Activated CD4-positive, alpha-beta T cell treated with anti-CD3 and anti-CD28 coated beads, Interleukin-10, Interleukin-2, amounts not matched to agents 100 ng/mL and 50 ng/mL, durations not matched to agents 16 hours and 8 hours (primary cell): ENCODE measurements at places on chromosomes 6 and 20.

DNA sequence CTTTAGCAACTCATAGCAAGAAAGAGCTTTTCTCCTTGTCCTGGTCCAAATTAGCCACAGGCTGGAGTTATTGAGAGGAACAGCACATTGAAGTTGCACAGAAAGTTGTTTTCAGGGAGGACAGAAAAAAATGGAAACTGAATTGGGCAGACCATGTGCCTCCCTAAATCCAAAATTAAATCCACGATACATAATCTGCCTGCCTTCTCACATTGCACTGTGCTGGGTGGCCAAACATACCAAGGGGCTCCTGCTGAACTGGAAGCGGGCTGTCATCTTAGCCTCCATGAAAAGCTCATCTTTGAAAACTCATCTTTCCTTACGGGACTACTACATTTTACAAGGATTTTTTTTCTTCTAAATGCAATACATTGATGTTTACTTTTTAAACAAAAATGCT, 59.9 kb downstream of the TNFAIP3 start:
- DNase-seq, result no peak

DNA sequence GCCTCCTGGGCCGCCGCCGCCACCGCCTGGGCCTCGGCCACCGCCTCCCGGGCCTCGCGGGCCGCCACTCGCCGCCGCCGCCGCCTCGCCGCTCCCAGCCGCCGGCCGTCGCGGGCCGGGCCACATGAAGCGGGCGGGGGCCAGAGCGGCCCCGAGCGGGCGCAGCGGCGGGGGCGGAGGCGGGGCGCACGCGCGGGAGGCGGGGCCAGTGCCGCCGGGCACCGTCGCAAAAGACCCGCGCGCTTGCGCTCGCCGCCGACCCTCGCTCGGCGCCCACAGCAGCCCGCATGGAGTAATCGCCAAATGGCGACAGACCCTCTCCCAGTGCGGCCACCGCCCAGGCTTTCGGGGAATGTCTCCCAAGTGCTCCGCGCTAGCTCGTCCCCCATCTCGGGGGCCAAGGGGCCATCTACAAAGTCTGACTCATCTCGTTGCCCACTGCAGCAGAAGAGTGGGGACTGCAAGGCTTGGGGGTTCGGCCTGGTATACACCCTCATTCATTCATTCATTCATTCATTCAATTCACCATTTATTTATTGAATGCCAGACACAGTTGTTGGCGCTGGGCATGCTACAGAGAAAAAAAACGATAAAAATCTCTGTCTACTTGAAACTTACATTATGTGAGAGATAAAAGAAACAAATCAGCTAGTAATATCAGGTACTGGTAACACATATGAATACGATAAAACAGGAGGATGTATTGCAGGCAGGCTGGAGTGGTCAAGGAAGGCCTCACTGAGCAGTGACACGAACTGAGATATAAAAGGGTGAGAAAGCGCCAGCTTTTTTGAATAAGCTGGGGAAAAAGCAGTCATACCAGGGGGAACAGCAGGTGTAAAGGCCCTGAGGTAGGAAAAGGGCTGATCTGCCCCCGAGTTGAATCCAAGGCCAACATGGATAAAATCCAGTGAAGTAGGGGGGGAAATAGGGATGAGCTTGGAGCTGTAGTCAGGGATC, at the start of gene B4GALT5:
Gene B4GALT5 (minus strand): TSS at position 126 of the 960 bp plus-strand sequence. CDS start 188 bp downstream, outside the sequence.
- DNase-seq, result peak; percentile 82

DNA sequence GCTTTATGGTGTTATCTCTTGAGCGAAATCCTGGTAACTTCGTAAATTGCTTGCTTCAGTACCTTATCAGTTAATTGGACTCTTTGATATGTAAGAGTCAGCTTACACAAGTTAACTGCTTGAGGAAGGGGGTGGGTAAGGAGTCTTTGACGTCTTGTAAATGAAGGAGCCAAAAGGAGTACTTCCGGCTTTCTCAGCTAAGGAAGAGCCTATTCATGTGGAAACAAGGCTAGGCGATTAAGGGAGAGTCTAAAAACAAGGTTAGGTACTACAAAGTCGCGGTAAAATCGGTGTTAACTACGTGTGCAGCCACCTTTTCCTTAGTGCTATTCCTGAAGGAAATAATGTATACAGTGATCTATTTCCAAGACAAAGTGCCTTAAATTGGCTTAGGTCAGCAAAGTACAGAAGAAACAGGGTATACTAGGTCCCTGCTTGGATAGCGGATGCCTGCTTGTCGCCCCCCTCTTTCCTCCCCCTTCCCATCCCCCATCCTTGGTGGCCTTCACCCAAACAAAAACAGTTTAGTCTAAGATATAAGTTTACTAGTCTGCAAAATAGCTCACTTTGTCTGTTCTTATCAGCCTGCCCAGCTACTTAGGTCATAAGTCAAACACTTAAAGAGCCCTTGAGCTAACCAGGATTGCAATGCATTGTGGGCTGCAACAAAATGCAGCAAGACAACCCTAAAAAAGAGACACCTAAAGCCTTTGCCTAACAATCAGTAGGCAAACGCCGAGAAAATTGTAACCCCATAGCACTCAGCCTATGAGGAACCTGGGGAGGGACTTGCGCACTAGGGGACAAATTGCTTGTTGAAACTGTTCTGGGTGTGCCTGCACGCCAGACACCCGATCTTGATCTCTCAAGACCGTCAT, 147.3 kb downstream of the TRIM27 start:
- no peak for DNase-seq

GRCh38 chr6:146017672-146018071, 11.2 kb upstream of the GRM1 start:
- no peak for DNase-seq

DNA sequence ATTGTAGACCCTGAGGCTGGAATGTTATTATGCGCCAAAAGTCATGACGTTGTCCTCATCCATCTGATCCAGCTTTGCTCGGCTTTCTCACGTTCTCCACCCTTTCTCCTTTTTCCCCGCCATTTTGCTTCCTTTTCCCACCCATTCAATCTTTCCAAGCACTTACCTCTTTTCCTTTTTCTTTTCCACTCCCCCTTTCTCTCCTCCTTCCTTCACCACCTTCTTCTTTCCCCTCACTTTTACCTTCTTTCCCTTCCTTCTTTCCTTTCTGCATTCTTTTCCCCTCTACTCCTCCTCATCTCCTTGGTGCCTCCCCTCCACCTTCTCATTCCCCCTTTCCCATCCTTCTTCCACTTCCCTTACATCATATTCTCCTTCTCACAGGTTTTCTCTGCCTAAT, 304.8 kb upstream of the TSHZ2 start:
- DNase-seq, result no peak

DNA sequence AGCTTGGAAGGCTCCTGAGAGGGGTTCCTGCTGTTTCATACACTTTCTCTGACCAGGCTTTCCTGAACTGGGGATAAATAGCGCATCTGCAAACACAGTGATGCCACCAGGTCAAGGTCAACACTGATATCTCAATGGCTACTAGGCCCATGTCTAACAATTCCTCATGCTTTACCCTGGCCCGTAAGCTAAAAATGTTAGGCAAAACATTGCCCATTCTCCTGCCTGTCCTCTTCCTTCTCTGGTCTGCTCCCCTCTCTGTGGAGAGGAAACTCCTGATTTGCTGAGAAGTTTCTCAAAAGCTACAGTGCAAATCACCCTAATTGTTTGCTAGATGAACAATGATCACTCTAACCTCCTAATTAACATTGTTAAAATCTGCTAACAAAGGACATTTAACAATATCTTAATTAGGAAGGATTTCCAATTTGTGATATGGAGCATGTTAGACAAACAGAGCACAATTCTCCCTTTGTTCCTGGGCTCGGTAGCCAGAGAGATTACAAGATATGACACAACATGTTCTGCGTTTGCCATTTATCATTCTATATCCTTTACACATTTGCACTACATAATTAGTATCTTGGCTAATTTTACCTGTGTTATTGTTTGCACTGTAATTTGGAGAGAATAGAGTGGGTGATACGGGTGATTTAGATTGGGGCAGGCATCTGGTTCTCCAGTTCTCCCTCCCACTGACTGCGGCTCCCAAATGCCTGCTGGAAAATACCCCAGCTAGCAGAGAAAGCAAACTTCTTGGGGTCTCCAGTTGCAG, 266.8 kb downstream of the CD83 start:
- DNase-seq, result no peak

DNA sequence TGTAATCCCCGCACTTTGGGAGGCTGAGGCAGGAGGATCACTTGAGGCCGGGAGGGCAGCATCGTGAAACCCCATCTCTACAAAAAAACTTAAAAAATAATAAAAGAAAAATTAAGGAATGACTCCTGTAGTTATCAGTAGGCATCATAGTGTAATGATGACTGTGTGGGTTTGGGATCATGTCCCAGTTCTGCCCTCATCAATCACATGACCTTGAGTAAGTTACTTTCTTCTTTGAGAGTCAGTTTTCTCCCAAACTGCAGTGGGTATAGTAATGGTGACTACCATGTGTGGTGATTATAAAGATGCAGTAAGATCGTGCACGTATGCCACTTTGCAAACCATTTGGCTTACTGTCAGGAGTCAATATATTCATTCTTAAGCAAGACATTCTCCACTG, 89.2 kb downstream of the TXNDC5 start:
- no peak for DNase-seq

GRCh38 chr6:6362056-6362840, 41.8 kb upstream of the F13A1 start:
- DNase-seq, result no peak

DNA sequence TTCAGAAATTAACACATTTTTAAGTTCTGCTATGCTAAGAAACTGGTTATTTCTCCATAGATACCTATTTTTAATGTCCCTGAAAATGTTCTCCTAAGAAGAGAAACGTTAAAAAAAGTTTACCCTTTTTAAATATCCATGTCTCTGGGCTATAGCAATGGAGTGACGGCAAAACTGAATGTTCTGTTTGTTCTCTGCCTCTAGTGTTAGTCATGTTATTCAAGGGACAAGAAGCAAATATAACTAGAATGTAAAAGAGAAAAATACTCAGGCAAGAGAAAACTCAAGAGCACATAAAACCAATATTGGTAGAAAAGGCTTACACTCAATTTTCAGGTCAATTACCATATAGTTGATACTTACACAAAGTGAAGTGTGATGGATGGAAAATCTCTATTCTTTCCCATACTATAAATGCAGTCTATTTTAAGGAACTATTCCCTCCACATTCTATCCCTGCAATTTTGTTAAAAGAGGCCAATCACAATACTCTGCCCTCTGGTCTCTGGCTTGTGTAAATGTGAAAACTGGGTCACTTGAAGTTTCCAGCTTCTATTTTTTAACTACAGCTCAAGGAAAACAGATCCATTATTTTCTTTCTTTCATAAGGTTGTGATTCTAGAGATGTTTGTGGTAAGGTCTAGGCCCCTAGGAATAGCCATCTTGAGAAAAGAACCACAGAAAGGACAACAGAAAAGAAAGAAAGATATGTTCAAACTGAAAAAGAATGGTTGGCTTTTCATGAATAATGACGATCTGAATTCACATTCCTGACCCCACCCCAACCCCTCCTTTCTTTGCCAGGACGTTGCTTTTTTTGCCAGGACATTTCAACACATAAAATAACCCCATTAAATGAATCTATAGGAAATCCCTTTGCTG, 200.3 kb upstream of the FAM83B start:
- no peak for DNase-seq

DNA sequence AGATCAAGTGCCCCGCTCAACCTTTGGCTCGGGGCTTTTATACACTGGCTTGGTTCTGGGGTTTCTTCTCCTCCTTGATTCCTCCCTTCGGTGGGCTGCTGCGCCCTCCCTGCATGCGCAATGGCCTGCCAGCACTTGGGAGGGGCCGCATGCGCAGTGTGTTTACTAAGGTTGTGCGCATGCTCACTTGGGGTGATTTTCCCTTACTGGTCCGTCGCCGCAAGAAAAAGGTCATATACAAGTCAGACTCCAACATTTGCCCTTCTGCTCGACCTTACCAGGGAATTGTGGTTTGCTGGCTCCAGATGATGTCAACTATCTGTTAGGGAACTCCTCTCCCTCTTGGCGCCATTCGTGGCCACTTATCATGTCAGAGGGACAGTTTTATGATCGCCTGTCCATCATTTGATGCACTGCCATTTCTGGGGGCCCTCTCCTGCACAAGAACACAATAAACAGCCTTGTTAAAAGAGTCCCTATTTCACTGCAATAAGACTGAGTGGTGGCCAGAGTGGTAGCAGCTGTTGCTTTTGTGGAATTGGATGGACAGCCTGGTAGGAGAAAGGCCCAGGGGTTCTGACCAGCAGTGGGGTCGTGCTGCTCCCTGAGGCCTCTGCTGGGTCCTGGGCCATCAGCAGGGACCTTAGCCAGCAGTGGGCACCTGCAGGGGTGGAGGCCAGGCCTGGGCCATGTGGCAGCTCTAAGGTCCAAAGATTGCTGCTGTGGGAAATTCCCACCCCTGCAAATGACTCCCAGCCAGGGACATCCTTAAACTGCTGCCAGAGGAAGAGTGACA, 2.8 kb upstream of the LBP start:
- no peak for DNase-seq

DNA sequence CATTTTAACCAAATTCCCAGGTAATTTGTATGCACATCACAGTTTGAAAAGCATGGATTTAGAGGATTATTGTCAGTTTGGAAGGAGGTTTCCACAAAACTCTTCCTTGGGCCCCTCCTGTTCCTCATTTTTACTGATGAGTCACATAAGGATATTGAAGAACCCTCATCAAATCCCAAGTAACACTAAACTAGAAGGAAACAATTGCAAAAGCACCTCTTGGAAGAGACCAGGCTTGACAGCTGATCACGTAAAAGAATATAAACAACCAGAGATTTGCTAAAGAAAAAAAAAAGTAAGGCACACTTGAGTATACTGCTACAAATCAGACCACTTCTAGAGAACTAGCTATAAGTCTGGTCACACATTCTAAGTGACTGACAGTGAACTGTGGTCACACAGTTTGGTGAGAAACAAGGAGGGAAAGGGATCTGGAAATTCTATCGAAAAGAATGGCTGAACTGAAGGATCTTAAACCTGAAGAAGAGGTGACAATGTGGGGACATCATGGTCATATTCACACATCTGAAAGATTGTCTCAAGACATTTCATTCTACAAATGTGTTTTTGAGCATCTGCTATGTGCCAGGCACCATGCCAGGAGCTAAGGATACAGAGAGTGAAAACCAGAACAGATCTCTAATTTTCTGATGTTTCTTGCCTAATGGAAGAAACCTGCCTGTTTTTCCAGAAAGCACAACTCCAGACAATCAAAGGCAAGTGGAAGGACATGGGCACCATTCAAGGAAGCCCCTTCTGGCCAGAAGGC, 24.1 kb downstream of the ZHX3 start:
- no peak for DNase-seq

- peak; percentile 36 for DNase-seq
Observed at GRCh38 chr20:60820918-60821317, 431.1 kb upstream of the CDH4 start.
